ENCODE measurements at places on chromosomes 2 and 18. TPM values are rescaled to one million over a fixed set of nuclear protein-coding genes. Genes with fewer than 3 reads are reported as not detected.

ABCG5 gene
- 0.84 TPM for polyA plus RNA-seq

SPP2 gene
- polyA plus RNA-seq: not detected

DNA sequence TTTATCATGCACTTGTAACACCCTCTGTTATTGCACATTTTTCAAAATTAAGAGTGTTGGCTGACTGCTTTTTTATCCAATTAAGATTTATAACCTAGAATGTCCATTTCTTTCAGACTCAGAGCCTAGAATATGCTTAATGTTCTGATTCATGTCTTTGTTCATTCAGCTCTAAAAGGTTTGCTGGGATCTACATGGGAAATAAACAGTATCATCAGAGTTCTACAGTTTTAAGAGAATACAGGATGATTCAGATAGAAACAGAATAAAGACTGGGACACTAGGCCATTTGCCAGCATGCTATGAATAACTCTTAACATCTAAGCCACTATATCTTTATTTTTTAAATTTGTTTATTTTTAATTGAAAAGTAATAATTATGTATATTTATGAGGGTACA is 713.7 kb upstream of the CHAC2 start:
- DNase-seq: no peak

DNA sequence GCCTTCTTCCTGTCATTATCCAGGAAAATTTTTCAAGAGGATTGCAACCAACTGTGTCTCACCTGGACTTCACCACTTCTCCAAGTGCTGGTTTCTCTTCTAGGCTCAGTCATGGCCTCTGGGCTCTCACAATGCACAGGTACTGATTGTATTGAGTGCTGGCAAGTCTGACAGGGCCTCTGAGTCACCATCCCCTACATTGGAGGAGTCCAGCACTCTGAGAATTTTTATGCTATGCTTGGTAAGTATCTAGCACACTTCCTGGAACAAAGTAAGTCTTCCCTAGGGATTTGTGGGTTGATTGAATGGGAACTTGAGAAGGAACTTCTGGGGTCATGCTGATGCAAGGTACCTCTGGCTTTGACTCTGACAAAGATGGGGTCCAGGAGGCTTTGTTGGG is 147.2 kb upstream of the CELF4 start:
- DNase-seq: no peak

DNA sequence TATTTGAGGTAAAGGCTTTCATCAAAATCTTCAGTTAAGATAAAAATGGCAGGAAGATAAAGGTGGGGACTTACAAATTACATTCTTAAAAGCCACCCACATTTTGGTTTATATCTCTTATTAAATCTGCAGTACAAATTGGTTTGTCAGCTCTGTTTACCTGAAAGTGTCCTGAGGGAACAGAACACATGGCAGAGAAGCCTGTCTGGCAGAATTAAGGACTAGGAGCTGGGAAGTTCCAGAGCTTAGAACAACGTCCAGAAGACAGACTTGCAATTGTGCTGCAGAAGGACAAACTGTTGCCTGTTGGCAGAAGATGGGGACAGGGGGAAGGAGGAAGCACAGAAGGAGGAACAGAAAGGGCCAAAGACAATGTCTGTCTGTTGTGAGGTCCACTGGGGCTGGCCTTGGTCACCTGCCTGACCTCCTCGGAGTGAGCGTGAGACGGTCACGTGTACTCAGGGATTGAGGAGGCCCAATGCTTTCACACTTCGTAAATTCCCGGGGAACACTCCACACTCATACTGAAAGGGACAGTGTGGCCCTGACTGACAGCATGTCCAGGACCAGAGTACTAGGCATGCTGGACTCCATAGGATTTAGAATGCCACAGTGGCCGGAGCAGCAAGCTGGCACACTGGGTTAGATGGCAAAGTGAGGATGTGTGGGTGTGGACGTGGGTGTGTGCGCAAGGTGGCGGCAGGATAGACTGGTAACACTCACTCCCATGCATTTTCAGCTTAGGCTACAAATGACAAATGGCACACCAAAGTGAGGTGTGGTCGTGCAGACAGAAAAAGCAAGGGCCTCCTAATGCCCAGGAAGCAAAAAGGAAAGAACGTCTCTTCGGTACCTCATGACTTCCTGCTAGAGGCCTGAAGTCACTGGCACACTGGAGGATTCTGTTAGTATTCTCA is 210.9 kb upstream of the REV1 start:
- DNase-seq: no peak

Data from renal pelvis (tissue), 12 donors.